ENCODE measurements at places on chromosomes 2 and 18.

DNA sequence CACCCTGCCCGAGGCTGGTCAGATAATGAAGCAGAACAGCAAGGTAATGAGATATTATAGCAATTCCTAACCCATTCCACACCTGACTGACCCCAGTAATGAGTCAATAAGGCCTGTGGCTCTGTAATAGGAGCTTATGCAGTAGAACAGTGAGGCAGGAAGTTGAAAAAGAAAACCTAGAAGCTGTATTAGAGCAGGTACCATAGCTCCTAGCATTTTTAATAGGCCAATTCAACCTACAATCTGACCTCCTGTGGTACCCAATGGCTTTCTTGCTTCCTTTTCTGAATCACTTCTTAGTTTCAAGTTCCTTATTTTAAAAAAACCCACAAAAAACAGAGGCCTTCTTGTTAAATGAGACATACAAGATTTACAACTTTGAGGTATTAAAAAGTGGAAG is 43.6 kb upstream of the MAP2 start:
- DNase-seq, result peak; percentile 12

DNA sequence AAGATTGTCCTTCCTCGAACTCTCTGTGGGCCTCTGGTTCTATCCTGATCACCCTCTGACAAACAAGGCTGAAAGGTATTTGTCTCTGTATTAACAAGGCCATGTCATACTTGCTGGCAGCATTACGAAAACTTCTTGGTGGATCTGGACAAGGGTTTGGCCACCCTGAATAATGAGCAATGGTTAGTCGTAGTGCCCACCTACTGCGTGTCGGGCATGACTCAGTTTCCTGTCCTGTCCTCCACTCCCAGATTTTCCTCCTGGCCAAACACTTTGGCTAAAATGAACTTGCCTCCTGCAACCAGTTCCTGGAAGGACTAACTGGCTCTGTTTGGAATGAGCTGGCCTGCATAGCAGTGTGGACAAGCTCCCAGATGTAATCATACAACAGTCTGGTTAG is 198.5 kb upstream of the SMIM21 start:
- no peak for DNase-seq

DNA sequence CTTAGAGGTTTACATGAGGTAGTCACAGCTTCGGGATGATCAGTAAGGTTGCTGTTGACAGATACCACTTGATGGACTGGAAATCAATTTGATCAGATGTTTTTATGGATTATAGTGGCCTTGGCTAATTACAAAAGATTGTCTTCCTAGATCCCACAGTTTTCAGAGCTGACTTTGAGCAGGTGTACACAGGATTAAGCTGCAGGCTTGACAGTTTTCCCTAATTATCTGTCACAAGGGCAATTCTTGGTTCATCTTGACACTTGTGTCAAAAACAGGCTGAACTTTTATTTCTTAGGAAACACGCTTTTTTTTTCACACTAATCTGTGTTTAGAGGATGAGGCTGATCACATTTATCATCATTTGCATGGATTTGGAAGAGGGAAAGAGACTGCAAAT is 824.0 kb upstream of the PIK3C3 start:
- no peak for DNase-seq

DNA sequence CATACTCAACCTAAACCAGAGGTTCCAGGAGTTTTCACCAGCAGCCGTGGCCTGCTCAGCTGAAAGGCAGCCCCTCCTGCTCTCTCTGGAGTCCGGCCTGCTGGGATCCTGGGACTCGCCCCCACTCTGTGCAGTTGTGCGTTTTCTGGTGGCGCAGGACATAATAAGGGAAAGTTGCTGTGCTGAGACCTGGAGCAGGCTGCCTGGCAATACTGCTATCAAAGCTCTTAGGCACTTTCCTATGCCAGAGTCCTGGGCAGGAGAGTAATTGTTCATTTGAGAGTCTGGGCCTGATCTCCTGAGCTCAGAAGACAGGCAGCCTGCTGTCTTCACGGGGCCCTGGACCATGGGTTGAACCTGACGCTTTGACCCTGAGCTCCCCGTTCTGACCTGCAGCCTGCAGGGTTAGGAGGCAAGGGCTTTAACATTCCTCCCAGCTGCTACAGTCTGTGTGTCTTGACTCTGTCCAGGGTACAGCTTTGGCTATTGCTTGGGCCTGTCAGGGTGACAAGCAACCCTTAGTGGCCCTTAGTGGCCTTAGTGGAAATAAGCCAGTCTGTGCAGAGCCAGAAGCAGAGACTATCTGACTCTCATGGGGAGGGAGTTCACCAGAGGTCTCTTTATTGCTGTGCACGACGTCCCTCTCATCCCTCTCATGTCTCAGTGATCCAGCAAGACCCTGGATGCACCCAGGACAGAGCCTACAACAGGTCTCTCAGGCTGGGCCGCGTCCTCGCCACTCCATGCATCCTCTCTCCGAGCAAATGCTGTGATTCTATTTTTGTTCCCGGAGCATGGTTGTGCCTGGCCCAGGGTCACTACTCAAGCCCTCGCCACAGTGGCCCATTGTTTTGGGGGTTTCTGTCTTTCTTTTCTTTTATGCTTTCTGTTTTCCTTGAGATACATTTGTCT is 60.6 kb downstream of the ACKR3 start:
- DNase-seq, result no peak

GRCh38 chr2:158488442-158489216 is 31.9 kb downstream of the PKP4 start:
- DNase-seq, result no peak

- DNase-seq, result no peak
Observed at GRCh38 chr2:191660575-191660974, 17.4 kb upstream of the NABP1 start.

GRCh38 chr18:68735483-68736343 is 20.8 kb upstream of the TMX3 start:
- DNase-seq, result peak; percentile 79

DNA sequence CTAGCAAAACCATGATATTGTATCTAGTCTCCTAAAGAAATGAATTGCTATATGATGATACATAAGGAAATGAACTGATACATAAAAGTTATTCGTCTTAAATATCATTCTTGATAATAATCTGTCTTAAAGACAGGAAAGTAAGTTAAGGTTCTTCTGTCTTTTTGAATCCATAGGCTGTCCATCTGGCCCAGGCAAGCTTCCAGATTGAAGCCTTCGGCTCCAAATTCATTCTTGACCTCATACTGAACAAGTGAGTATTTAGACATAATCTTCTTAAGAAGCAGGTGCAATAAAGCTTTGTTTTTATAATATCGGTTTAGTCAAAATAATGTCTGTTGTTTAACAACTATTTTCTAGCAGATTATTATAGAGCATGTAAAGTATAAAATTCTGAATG is 37.7 kb downstream of the ADAM23 start:
- no peak for DNase-seq

DNA sequence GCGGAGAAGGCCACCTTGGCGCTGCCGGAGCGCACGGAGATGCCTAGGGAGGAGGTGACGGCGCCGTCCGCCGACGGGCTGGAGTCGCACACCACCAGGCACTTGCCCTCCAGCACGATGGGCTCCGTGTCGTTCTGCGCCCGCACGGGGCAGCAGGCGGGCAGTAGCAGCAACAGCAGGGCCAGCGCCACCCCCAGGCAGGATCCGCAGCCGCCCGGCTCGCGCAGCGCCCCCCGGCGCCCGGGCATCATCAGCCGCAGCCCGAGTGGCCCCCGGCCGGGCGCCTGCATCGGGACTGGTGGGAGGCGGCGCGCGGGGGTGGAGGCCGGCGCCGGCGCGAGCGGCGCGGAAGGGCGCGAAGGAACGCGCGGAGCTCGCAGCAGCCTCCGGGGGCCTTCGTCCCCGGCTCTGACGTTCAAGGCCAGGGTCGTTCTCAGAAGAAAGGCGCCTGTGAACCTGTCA is 2.2 kb downstream of the CBLN2 start:
- no peak for DNase-seq

GRCh38 chr2:223528036-223528435 is 74.1 kb downstream of the SCG2 start:
- no peak for DNase-seq

GRCh38 chr2:178844269-178844668 is 37.0 kb upstream of the TTN start:
- DNase-seq, result no peak

GRCh38 chr2:60553495-60554073 is at the start of gene BCL11A:
BCL11A (minus strand) TSS chr2:60553654; CDS start chr2:60553270, 384 bp downstream.
- DNase-seq, result peak; percentile 41

DNA sequence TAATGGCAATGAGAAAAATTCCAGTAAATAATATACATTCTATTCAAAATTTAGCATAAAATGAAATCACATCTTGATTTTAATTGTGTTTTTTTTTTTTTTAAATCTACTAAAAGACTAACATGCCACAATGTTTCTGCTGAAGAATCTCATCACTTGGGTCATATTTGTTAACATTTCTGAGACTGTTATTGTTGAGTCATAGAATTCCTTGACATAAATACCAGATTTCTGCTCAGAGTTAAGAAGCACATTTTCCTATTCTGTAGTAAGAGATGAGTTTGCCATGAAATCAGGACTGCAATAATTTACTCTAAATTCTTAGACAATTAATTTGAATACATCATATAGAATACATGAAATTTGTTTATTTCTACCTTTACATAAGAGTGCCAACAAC is 154.9 kb upstream of the KYNU start:
- DNase-seq, result no peak

GRCh38 chr2:6417050-6417449 is 448.7 kb downstream of the CMPK2 start:
- DNase-seq, result peak; percentile 8
